Activated naive CD8-positive, alpha-beta T cell treated with anti-CD3 and anti-CD28 coated beads, Interleukin-2, amount 50 U/mL, for 16 hours (primary cell): ENCODE measurements at places on chromosomes 12 and 14.

DNA sequence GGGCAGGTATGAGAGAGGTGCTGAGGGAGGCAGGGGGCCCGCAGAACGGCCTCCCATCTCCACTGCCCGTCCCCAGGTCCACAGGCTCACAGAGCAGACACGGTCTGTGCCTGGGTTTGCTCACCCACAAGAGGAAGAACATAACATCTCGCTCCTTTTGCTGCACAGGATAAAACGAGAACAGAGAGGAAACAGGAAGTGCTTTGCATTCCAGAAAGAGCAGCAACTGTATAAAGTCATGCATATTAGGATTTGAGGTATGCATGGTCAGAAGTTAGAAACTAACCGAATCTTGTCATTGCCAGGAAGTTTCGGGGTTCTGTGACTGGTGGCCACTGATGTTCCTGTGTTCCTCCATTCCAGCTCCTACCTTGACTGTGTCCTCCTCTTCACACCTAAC is 25.0 kb downstream of the NTF3 start:
- DNase-seq = no peak

GRCh38 chr14:57753821-57754220 is 112.1 kb downstream of the SLC35F4 start:
- DNase-seq = no peak

GRCh38 chr14:82492157-82492556 is 958.5 kb upstream of the SEL1L start:
- DNase-seq = no peak

DNA sequence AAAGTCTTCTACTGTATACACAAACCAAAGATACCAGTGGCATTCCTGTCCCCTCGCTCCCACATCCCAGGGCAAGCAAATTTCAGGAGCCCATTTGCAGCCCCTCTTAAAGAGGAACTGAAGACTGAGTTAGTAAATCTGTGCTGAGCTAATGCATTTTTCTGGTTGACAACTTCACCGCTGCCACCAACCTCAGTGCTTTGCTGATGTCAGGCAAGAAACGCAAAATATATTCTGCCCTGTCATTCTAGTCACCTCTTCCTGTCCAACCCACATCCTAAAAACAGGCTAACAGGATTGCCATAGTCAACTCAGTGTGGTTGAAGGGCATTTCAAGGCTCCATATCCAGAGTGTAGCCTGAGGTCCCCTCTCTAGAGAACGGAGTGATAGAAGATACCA is 59.4 kb upstream of the FICD start:
- no peak for DNase-seq

- DNase-seq = no peak
Measured at GRCh38 chr14:102939329-102939728, 16.9 kb downstream of the AMN start.

DNA sequence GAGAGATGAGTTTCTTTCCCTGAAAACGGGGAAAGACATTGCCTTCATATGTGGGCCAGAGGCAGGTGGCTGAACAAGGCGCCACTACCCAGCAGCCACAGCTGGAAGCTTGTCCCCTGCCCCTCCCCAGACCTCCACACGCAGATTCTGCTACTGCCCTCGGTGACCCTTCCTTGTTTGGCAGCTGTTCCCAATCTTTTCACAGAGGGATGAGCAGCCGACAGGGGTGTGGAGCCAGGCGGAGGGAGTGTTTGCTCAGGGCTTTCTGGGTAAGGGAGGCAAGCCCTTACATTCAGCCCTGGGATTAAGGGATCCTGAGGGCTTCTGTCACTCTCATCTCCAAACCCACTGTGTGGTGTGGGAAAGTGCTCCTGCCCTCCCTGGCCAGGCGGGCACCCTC is 4.5 kb upstream of the KRT4 start:
- DNase-seq = no peak

GRCh38 chr14:95577067-95577800 is 42.4 kb downstream of the GLRX5 start:
- DNase-seq = no peak

GRCh38 chr14:75849300-75849895 is 132.4 kb downstream of the TGFB3 start:
- no peak for DNase-seq

GRCh38 chr12:90062799-90063198 is 354.2 kb upstream of the ATP2B1 start:
- DNase-seq = no peak

GRCh38 chr12:40569626-40570179 is 122.5 kb upstream of the CNTN1 start:
- DNase-seq = no peak

DNA sequence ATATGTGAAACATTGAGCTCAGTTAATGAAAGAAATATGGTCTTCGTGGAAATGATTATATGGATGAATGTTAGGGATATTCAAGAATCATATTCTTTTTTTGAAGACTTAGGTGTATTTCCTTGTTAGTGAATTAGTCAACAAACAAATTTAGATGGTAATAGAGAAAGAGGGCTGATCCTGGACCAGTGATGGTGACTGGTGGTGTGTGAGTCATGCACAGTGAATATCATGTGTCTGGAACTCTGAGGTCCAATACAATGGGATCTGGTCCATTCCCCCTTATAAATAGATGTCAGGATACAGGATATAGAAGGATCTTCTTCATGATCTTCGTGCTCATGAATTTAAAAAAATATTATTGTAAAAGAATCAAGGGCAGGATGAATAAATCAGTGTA is 64.4 kb upstream of the RTL1 start:
- no peak for DNase-seq

DNA sequence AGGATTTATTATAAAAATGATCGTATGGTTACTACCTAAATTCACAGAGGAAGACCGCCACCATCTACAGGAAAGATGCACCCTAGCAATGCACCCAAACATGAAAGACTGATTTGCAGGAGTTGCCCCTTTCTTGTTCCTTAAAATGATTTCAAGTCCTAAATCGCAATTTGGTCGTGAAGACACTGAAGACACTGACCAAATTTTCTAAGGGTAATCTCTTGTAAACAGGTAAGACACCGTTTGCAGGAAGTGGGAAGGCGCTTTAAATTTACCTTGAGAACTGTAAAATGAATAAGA is 1.0 kb downstream of the SOS2 start:
- no peak for DNase-seq

DNA sequence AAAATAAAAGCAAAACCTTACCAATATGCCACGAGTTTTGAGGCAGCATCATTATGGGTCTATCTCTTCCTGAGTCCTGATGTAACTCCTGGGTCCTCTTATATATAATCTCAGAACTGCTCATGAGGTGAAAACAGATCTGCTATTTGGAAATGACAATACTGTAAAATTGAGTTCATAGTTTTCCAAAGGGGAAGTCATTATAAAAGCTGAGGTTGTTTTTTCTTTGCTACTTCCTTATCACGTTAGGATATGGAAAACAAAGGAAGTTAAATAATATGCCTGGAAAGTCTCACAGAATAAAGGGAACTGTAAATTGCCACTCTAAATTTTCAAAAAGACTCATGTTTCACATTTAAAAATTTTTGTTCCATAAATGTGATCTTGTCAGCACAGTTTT is at the start of gene CD163L1:
TSS of gene CD163L1 (minus strand) at position 78 of the 400 bp plus-strand sequence. CDS start at position 52, 26 bp downstream.
- no peak for DNase-seq

GRCh38 chr14:81802341-81802740 is 268.7 kb upstream of the SEL1L start:
- no peak for DNase-seq

DNA sequence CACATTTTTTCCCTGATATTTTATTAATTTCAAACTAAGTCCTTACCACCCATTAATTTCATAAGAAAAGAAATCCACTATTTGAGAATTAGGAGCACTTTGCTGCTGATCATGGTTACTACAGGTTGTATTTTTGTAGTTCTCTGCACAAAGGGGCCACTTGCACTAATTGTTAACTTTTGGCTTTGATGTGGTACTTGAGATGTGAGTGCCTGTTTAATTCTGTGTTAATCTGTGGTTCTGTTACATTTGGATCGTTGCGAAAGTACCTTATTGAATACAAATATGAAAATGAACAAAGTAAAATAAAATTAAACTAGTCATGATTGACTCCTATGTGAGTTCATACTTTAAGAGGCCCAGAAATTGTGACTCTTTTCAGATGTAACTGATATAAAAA is 374.9 kb upstream of the RGS6 start:
- no peak for DNase-seq

GRCh38 chr14:100893228-100893601 is 10.3 kb downstream of the RTL1 start:
- DNase-seq = no peak
